ENCODE measurements at places on chromosomes 12 and 14.

GRCh38 chr12:25266497-25266896, 15.8 kb upstream of the KRAS start:
- DNase-seq, result no peak

- DNase-seq, result no peak
Measured at GRCh38 chr12:58026426-58026825, 85.1 kb downstream of the ATP23 start.

DNA sequence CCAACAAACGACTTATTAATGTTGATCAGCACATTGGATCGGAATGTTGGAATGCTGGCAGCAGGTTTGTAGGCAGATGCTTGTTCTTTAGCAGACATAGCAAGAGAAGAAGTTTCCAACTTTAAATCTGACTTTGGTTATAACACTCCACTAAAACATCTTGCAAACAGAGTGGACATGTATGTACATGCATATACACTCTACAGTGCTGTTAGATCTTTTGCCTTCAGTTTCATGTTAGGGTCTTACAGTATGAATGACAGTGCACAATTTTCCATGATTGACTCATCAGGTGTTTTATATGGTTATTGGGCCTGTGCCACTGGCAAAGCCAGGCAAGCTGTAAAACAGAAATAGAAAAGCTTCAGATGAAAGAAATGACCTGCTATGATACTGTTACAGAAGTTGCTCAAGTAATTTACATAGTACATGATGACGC, 14.3 kb upstream of the DHRS7 start:
- DNase-seq, result no peak

DNA sequence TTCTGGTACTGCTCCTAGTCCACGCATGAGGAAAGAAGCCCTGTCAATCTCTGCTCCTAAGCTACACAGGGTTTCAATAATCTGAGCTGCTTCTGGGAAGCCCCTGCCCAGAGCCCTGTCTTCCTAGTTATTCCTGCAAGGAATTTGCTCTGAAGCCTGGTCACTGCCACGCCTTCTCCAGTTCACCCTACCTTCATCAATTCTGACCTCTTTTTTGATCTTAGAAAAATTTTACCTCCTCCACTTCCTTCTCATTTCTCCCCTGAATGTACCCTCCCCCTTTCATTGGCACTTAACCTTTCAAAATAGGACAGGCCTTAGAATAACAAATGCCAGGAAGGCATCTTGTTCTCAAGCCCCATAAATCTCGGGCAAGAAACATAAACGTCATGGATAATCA, 14.9 kb upstream of the LRRK2 start:
- DNase-seq, result no peak

DNA sequence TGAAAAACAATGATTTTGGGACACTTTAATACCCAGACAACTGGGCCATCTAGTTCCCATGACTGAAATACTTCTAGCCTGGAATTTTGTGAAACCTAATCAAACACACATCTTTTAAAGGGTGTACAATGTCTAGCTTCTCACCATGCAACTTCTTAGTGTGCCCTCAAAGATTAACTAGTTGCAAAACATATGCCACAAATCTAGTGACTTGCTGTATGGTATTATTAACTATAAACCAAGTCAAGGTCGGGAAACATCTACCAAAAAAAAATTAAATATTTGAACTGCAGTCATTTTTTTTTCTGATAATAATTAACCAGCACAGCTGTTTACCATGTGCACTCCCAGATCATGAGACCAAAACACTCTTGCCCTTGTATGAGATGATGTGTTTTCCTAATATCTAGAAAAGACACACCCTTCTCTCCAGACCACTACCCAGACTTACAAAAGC, 171.8 kb upstream of the FOXN3 start:
- DNase-seq, result no peak

GRCh38 chr12:24948757-24949722, at the start of gene BCAT1:
Gene BCAT1, minus strand, starts transcription at chr12:24949101. Its CDS starts 169 bp downstream, at chr12:24948932.
- DNase-seq, result peak; percentile 73

DNA sequence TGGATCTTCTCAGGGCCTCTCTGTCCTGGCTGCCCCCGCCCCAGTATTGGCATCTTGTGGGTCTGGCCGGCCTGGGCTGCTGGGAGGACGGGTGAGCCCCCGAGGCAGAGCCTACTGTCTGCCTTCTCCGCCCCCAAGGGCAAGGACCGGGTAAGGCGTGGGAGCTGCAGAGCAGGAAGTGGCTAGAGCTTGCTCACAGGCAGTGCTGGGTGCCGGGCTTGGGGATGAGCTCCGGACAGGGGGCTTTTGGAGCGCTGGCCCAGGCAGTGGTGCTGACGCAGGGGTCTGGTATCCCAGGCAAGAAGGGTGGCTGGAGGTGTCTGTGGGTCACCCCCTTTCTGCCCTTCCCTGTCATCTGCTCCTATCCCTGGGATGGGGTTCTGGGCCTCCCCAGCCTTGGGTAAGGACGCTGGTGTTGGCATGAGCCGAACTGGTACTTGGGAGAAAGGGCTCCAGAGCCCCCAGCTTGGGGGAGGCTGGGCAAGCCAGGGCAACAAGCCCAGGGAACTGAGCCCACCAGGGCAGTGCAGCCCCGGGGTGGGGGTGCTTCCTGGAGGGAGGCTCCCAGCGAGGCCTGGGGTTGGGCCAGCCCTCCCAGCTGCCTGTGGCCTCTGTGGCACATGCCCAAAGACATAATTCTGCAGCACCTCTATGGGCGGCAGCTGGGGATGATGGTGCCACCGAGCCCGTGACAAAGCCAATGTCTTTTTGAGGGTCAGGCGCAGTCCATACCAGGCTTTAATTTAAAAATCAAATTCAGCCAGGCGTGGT, 126.3 kb downstream of the KIF26A start:
- no peak for DNase-seq

All from left ventricle myocardium inferior (tissue), 1 donor.